ENCODE measurements at places on chromosomes 2 and 18. TPM values are rescaled to one million over a fixed set of nuclear protein-coding genes. Genes with fewer than 3 reads are reported as not detected.
A peak's percentile ranks its signal among the peaks of the same experiment; 100 is the strongest.

Gene ALS2
- 9.9 TPM for total RNA-seq

DNA sequence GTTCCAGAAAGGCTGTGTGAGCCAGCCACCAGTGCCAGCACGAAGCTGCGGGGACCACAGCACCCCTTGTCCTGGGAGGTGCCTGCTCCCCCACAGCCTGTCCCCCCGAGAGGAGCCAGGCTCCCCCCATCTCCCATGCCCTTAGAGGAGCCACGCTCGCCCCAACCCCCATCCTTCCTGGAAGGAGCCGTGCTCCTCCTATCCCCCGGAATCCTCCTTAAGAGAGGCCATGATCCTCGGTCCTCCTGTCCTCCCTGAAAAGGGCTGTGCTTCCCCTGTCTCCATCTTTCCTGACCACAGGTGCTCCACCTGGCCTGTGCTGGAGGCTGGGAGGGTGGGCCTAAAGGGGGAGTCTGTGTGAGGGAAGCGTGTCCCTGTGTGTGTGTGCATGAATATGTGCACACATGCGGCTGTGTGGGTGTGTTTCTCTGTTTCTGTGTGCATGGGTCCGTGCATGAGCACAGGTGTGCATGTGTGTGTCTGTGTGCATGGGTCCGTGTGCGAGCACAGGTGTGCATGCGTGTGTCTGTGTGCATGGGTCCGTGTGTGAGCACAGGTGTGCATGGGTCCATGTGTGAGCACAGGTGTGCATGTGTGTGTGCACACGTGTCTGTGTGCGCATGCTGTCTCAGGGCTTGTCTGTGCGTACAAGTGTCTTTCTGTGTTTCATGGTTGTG, 80.3 kb downstream of the RTP5 start:
- H3K4me3 ChIP-seq = no peak overlapping the region
- H3K27ac ChIP-seq = no peak overlapping the region
- H3K4me1 ChIP-seq = peaks cover 2% of the 10 kb centered on the region
- no peaks in the 10 kb centered on the region for H3K27me3 ChIP-seq
- H3K36me3 ChIP-seq = no peaks in the 10 kb centered on the region

Gene LBH
- 215 TPM for total RNA-seq

Gene TDRD15
- total RNA-seq = not detected

DNA sequence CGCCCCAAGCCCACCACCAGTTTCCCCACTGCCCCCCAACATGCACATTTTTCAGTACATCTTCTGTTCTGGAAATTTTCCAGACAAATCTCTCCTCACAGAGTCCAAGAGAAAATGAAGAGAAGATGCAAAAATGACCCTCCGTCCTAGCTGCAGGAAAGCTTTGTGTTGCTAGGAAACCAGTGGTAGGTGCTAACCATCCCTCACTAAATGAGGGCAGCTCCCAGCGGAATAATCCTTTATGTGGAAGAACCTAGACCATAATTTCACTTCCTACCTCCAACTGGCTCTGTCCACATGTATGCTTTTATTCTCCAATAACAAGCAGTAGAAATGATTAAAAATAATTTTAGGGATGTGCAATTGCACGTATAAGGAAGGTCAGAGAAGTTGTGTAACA, 311.9 kb upstream of the EPHA4 start:
- H3K36me3 ChIP-seq = no peaks in the 10 kb centered on the region
- H3K4me3 ChIP-seq = no peak overlapping the region
- H3K4me1 ChIP-seq = no peaks in the 10 kb centered on the region
- H3K27me3 ChIP-seq = no peaks in the 10 kb centered on the region
- DNase-seq = no peak

DNA sequence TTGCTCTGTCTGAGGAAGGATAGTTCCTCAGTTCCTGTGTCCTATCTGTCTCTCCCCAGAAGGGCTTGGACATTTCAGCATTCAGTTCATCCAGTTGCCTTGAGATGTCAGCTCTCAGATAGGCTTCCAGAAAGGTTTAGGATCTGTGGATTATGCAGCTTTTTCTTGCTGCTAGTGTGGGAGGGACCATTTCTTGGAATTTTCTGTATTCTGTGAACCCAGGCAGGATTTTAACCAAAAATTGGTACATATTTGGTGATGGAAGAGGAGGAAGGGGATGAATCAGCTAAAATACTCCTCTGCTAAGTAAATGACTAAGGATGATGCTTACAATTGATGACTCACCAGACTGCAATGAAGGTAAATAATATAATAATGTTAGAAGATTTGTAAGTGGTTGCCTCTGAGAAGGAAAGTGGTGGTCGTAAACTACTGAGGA, 58.6 kb upstream of the DOCK10 start:
- DNase-seq = no peak
- H3K4me1 ChIP-seq = no peaks in the 10 kb centered on the region
- no peak overlapping the region for H3K4me3 ChIP-seq
- no peak overlapping the region for H3K27ac ChIP-seq
- peaks cover 9% of the 10 kb centered on the region for H3K27me3 ChIP-seq

Gene FSHR
- not detected for total RNA-seq

Gene GPR45
- not detected for total RNA-seq

DNA sequence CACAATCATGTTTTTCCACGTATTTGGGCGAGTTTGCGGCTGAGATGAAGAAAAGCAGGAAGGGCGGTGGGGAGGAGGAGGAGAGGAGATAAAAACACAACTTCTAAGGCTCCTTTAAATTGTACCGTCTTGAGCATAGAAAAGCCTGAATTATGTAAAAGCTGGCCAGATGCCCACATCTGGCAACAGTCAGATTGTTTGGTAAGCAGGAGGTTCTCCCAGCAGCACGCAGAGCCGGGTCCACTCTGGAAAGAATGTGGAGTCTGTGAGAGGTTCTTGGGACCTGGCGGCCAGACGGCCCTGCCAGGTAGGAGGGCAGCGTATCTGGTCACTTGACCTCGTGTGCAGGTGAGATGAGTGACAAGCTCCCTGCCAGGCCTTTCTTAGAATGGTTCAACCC, 215.3 kb upstream of the APCDD1 start:
- no peak overlapping the region for H3K4me3 ChIP-seq
- no peaks in the 10 kb centered on the region for H3K4me1 ChIP-seq
- no peak overlapping the region for H3K27ac ChIP-seq
- no peaks in the 10 kb centered on the region for H3K36me3 ChIP-seq
- no peaks in the 10 kb centered on the region for H3K27me3 ChIP-seq

DNA sequence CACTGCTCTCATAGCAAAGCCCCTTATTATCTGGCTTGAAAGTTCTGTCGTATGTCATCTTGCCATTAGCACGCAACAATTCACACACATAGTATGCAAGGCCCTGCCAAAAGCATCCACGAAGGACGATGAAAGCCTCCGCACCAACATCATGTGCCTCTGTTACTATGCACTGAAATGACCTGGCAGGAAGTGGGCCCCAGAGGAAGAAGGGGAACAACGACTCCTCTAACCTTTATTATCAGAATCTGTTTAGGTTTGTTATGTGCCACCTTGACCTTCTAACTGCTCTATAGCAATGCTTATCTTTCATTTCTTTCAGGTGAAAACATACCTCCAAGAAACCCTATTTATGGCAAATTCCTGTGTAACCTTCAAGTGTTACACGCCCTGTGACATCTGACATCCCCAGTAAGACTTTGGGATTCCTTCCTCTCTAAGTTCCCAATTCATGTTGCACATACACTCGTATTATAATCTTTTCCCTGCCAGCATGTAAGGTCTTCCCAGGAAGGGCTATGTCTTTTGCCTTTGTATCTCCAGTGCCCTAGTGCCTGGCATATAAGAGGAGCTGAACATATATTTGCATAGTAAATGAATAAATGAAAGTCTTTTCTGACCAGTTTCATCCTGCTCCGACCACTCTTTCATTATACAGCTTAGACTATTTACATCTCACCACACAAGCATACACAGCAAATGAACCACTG, 7.0 kb upstream of the NDUFV2 start:
- DNase-seq = peak; percentile 37
- no peaks in the 10 kb centered on the region for H3K36me3 ChIP-seq
- peaks cover 49% of the 10 kb centered on the region for H3K4me1 ChIP-seq

Gene CNTNAP5
- total RNA-seq = not detected

DNA sequence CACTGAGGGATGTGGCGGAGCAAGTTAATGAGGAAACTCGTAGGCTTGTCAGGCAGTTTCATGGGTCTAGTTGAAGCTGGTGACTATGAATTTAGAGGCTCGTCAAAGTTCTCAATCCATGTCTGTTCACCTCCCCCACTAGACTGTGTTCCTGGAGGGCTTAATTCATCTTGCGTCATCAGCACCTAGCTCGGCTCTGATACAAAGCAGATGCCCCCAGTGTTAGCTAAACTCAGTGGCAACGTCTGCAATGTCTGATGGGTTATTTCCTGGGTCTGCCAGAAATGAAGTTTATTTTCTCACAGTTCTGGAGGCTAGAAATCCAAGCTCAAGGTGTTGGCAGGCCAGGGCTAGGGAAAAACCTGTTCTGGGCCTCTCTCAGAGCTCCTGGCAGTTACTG, 140.6 kb downstream of the PID1 start:
- no peak overlapping the region for H3K27ac ChIP-seq
- no peaks in the 10 kb centered on the region for H3K27me3 ChIP-seq
- no peaks in the 10 kb centered on the region for H3K4me1 ChIP-seq
- H3K4me3 ChIP-seq = no peak overlapping the region
- H3K36me3 ChIP-seq = no peaks in the 10 kb centered on the region

Gene NOL4
- total RNA-seq = not detected

Gene DAW1
- not detected for total RNA-seq

DNA sequence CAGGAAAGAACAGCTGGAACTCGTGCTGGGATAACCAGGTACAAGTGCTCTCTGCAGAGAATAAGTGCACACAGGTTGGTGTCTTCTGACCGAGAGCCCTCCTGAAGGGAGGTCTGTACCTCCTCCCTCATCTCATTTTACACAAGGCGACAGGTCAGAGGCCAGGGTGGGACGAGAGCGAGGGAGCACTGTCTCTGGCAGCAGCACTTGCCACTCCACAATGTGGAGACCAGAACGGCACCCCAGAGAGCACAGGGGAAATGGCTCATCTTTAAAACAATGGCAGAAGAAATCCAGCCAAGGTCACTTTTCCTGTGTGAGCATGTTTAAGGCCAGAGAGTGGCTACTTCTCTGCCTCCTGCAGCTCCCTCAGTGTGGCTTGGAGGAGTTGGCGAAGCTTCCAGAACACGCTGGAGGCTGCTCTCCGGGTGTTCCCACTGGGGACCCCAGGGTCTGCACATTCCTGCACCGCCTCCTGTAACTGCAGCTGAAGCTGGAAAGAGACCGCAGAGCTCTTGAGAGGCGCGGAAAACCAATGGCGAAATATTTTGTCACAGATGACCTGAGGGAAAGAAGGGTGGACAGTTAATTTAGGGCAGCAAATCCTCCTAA, 20.8 kb downstream of the DIPK1C start:
- no peaks in the 10 kb centered on the region for H3K27me3 ChIP-seq
- H3K36me3 ChIP-seq = no peaks in the 10 kb centered on the region
- no peak overlapping the region for H3K4me3 ChIP-seq

Gene SERPINB4
- total RNA-seq = not detected

- no peaks in the 10 kb centered on the region for H3K27me3 ChIP-seq
- no peaks in the 10 kb centered on the region for H3K36me3 ChIP-seq
- no peak overlapping the region for H3K27ac ChIP-seq
- H3K4me1 ChIP-seq = no peaks in the 10 kb centered on the region
Measured at GRCh38 chr2:217371781-217372213, 511.9 kb upstream of the TNP1 start.

DNA sequence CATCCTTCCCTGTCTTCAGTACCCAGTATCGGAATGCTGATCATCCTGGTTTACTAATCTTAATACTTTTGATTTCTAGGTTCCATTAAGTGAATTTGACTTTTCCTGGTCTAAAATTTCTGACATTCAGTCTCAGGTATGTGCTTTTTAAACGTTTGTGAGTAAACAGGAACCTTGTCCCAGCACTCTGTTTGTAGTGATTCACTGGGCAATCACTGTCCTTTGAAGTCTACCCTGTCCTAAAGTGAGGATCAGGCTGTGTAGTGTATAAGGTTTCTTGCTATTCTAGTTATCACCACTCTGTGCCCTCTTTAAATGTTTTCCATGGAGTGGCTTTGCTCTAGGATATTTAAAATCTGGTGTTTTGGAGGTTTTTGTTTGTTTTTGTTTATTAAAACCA, 14.4 kb downstream of the DDX18 start:
- H3K36me3 ChIP-seq = peaks cover 89% of the 10 kb centered on the region
- H3K27ac ChIP-seq = no peak overlapping the region
- H3K27me3 ChIP-seq = no peaks in the 10 kb centered on the region
- no peak for DNase-seq
- H3K4me3 ChIP-seq = no peak overlapping the region
- no peaks in the 10 kb centered on the region for H3K4me1 ChIP-seq

DNA sequence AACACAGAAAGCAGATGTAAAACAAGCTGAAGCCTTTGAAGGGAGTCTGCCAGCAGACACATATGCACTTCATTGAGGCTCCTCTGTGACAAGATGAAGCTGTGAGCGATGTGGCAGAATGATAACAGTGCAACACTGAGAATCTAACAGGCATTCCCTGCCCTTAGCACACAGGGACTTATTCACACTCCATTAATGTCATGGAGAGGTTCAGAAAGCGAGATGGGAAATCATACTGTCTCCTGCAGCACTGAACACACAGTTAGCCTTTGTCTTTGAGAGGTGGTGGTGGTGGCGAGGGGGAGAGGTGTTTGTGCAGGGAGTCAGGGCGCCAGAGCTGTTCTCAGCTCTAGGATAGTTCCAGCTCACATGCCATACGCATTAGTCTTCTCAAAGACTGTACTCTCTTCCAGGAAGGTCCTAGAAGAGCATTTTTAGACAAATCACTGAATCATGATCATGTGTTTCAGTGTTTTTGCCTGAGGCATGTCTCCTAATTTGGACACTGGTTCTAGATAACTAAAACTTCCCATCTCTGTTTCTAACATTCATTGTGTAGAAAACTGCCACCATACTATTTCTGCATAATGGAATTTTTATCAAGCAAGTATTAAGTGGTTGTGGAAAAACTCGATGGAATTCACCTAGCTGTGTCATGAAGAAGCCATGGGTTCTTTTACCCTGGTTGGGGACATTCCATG, 93.5 kb upstream of the ITGB6 start:
- H3K4me3 ChIP-seq = no peak overlapping the region
- H3K4me1 ChIP-seq = no peaks in the 10 kb centered on the region
- DNase-seq = no peak
- no peaks in the 10 kb centered on the region for H3K27me3 ChIP-seq
- H3K27ac ChIP-seq = no peak overlapping the region

Gene SERPINB3
- total RNA-seq = not detected

DNA sequence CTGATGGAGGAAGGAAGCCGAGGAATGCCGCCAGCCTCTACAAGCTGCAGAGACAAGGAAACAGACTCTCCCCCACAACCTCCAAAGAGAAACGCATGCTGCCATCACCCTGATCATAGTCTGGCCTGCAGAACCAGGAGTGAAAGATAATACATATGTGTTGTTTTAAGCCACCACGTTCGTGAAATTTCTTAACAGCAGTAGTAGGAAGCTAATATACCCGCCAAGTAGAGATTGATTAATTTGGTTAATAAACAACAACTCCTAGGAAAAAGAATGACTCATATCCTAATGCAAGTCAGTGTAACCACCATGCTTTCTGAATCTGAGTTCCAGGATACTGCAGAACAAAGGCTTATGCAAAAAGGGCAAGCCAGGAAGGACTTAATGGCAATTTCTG, 36.6 kb downstream of the LONRF2 start:
- no peak overlapping the region for H3K4me3 ChIP-seq
- H3K27me3 ChIP-seq = peaks cover 2% of the 10 kb centered on the region
- H3K4me1 ChIP-seq = no peaks in the 10 kb centered on the region
- H3K36me3 ChIP-seq = no peaks in the 10 kb centered on the region
- DNase-seq = no peak

GRCh38 chr2:65407240-65407639, 25.2 kb downstream of the SPRED2 start:
- no peak for DNase-seq
- no peaks in the 10 kb centered on the region for H3K4me1 ChIP-seq
- no peaks in the 10 kb centered on the region for H3K36me3 ChIP-seq
- no peak overlapping the region for H3K4me3 ChIP-seq
